ENCODE measurements at places on chromosomes 2 and 18.

DNA sequence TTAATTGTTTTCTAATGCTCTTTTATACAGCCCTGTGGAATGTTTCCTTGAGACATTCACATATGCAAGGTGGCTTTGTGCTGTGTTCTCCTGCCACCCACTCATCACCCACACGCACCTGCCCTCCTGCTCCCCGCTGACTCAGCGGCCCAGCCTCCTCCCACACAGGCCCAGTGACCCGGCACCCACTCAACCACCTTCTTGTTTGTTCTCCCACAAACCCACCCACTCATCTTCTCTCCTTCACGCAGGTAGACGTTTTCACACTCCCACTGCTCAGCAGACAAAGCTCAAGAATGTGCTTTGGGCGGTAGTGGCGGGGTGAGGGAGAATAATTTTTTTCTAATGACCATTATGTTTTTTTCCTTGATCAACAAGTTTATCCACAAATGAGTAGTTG lies 28.6 kb upstream of the NEMP2 start:
- DNase-seq, result no peak

GRCh38 chr2:218023636-218024035 lies 20.8 kb upstream of the TNS1 start:
- no peak for DNase-seq

- DNase-seq, result no peak
These were observed 19.4 kb upstream of the ACVR1 start for GRCh38 chr2:157895531-157895930.

DNA sequence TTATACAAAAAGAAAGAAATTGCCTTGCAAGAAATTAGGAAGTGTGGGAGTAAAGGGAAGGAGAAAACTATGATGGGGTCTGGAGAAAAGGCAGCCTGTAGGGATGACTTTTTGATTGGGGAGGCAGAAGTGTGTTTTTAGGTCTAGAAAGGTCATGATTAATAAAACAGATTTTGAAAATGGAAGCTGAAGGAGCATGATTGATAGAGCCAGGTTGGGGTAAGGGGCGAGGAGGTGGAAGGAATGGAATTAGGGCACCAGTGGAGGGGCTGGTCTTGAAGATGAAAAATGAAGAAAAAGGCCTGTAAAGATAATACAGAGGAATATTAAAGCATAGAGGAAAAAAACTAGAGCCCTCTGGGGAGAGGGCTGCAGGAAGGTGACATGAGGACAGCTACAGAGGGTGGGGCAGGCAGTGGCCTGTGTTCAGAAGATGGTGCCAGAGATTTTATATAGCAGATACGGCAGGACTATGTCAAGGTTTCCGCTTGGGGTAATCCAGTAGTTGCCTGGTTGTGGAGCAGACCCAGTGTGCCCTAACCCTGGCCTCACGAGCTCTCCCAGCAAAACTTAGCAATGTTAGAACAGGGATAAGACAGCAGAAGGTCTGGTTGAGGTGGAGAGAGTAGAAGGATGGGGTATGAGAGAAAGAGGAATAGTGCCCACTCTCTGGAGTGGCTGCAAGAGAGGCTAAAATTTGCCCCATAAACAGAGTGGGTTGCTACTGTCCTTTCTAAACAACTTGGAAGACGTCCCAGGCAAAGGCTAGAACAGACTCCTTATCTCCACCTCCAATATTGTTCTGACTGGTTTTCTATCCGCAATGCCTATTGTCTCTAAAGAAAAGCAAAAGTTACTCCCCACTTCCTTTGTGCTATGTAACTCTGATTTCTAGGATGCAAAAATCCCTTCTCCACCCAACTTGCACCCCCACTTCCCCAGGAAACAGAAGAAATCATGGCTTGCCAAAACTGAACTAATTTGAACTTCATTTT lies 287.3 kb downstream of the AGPS start:
- DNase-seq, result no peak

- DNase-seq, result no peak
These were observed 553 bp downstream of the TIGD1 start for GRCh38 chr2:232549655-232550353.

GRCh38 chr2:126539101-126539500 lies 116.9 kb upstream of the GYPC start:
- DNase-seq, result no peak

DNA sequence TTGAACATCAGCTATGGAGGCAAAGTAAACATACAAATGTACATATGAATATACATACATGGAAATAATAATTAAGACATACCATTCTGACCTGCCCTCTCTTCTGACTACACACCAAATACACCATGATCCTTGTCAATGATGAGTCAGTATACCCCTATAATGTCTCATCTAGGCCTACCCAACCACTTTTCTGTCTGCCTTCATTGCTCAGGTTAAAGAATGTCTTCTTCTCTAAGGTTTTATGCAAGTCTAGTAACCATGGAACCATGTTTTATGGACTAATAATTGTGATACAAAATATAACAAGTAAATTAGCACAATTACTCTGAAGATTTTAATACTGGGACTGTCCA lies 128.7 kb downstream of the NCKAP5 start:
- no peak for DNase-seq

DNA sequence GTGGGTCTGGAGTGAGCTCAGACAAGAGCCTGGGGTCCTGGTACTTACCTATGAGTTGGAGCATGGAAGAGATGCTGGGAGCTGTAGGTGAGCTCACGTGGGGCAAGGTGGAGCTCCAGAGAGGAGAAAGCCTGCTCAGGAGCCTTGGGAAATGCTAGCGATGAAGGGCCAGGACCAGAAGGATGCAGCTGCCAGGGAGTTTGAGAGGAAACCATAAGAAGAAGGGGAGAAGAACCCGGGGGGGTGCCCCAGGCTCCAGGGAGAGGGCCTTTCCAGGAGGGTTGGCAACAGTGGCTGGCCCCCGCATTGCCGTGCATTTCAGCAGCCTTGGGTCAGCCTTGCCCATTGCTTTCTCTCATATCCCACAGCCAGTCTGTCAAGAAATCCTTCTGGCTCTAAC lies 268.7 kb downstream of the GLI2 start:
- DNase-seq, result no peak

DNA sequence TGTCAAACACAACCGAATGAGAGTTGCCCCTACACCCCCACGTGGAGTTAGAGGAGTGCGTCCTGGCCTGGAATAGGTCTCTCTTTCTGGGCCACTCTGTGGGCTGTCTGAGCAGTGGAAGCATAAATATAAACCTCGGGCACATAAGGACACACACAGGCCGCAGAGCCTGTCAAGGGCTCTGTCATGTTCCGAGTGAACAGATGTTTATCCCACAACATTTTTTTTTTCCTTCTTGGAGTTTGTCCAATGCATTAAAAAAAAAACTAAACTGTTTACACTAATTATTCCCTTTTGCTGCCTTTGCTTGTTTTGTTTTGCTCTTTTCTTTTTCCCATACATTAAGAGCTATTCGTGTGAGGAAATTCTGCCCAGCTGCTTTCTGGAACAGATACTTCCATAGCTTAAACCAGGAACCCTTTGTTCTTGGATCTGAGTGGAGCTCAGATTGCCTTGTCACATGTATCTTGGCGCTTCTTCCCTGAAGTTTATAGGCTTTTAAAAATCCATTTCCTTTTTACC lies 228.3 kb upstream of the FOSL2 start:
- no peak for DNase-seq

GRCh38 chr2:120938045-120938771 lies 202.5 kb downstream of the GLI2 start:
- no peak for DNase-seq

DNA sequence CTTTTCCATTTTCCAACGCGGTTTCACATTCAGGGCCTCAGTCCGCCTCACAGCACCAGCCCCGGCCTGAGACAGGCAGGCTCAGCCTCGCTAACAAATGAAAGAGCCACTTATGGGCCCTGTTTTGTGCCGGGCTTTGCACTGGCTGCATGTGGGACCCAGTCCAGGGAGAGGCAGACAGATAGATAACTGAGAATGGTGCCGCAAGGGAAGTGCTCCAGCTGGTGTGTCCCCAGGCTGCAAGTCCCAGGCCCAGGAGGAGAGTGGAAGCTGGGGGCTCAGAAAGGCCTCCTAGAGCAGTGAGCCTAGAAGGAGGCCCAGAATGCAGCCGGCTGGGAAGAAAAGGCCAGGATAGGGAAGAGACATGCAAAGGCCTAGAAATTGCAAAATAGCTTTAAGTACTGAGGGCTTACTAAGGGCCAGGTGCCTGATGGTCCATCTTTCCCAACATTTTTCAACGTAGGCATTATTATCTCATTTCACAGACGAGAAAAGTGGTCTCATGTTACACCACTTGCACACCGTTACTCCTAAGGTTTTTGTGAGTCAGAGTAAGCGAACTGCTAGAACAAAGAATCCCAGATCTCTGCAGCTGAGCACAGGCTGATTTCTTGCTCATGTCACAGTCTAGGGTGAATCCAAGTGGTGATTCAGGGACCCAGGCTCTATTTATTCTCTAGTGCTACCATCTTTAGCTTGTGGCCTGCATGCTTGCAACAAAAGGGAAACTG lies 26.0 kb downstream of the ADRA2B start:
- no peak for DNase-seq

GRCh38 chr2:65608916-65609315 lies 176.5 kb upstream of the SPRED2 start:
- no peak for DNase-seq

- DNase-seq, result no peak
These were observed 12.9 kb downstream of the ERFE start for GRCh38 chr2:238171575-238172187.

DNA sequence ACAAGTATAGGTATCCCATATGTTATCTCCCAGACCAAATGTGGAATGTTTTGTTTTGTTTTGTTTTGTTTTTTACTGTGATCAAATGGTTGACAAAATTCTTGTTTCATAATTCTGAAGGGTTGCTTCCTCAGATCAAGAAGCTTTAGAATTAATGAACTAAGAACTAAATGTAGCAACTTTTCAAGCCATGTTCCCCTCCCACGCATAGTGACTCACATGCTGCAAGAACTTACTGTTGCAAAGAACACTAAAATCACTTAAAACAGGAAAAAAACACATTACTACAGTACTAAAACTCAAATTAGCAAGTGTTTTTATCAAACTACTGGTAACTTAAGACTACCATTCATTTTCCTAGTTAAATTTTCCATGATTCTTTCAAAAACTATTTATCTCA lies 30.6 kb downstream of the HNRNPLL start:
- no peak for DNase-seq

DNA sequence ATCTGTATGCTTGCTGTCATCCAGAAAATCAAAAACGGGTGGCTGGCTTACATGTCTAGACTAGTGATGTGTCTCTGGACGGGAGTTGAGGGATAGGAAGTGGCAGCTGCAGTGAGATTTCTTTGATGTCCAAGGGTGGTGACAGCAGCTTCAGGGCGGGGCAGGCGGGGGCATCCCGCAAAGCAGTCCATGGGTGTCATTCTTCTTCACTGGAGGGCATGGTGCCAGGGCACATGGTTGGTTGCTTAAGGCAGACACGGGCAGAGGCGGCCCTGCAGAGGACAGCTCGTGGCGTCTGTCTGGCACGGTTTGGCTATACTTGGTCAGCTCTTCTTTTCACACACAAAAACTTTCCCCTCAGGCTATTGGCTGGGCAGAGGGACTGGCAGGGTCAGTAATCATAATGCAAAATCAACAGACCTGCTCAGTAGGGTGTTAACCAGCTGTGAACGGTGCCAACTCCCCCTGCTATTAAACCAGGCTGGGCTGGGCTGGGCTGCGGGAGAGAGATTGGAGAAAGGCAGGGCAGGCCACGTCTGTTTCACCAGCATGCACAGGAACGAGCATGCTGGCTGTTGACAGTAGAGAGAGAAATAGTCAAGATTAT lies 63.7 kb downstream of the COL4A3 start:
- no peak for DNase-seq

GRCh38 chr2:222240676-222241049 lies 58.1 kb downstream of the PAX3 start:
- DNase-seq, result no peak

DNA sequence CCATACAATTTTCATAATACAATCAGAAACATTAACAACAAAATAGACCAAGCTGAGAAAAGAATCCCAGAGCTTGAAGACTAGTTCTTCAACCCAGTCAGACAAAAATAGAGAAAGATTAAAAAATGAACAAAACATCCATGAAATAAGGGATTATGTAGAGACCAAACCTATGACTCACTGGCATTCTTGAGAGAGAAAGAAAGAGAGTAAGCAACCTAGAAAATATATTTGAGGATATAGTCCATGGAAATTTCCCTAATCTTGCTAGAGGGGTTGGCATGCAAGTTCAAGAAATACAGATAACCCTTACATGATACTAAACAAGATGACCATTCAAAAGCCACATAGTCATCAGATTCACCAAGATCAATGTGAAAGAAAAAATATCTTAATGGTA lies 281.7 kb downstream of the CCDC85A start:
- DNase-seq, result no peak

DNA sequence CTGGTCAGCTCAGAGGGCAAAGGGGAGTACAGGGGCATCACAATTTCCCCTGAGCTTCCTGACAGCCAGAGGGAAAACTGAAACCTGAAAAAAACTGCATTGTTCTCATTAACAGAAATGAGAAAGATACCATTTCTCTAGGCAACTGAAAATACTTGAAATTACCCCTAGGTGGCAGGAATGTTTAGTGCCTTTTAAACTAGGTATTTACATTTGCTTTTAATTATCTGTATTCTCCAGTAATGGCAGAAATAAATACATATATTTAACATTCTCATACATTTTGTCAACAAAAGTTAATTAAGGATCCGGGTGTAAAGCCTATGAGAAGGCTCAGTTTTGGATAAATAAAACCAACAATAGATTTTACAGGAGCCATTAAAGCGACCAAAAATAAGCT lies 34.5 kb downstream of the RPL31 start:
- DNase-seq, result no peak

DNA sequence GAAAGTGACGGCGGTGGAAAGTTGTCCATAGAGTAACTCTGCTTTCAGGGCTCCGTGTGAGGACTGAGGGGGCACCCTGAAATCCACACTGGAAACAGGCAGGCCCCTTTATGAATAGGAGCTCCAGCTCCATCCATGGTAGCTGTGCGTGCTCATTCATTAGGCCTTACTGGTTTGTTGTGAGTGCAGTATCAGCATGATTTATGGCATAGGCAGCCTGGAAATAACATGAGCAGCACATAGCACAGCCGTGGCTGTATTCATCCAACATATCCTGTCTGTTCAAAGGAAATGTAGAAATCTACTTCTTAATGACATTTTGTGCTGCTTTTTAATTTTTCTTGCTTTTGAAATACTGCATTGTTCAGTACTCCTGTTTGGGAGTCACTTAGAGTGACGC lies 414.8 kb upstream of the RAB12 start:
- DNase-seq, result no peak

GRCh38 chr2:230557065-230557464 lies 141.1 kb downstream of the SP100 start:
- DNase-seq, result no peak

GRCh38 chr2:98404556-98405250 lies 40.0 kb upstream of the INPP4A start:
- no peak for DNase-seq

- no peak for DNase-seq
These were observed 67.2 kb downstream of the GREB1L start for GRCh38 chr18:21309248-21309647.

Data from GM12892 (cell line).